ENCODE measurements at places on chromosomes 12 and 14. TPM values are rescaled to one million over a fixed set of nuclear protein-coding genes. Genes with fewer than 3 reads are reported as not detected.
A peak's percentile ranks its signal among the peaks of the same experiment; 100 is the strongest.

- DNase-seq: no peak
Measured at GRCh38 chr14:31969699-31970240, 107.3 kb upstream of the ARHGAP5 start.

DNA sequence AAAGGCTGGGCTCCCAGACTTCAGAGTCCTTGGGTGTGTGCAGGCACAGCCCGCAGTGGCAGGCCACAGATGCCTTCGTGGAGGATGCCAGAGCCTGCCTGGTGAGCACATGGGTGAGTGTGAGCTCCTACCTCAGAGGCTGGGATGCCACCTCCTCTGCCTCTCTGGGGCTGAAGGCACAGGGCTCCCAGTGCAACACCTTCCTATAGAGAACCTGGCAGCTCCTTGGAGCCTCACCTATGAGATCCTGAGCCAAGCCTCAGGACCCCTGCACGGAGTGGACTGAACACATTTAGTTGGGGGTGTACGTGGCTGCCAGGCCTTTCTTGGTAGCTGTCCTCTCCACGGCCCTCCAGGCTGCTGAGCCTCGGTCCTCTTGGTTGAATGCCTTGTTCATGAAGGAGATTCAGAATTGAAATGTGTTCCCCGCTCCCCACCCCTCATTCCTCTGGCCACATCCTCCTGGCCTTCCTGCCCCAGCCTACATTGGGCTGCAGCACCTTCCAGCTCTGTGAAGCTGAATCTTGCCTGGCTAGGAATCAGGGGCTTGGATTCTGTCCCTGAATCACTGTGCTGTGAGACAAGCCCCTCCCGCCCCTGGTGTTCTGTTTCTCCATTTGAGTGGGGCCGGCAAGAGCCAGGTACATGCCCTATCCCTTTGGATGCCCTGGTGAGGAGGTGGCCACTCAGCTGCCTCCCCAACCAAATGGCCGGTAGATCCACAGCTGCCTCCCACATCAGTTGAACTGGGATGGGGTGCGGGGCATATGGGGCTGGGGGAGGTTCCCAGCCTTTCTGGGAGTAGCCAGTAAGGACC, 38.7 kb upstream of the TRAF3 start:
- no peak for DNase-seq

- DNase-seq: no peak
Measured at GRCh38 chr12:93219947-93220346, 157.8 kb upstream of the NUDT4 start.

- DNase-seq: no peak
Measured at GRCh38 chr12:21860534-21860933, 80.7 kb downstream of the ABCC9 start.

- DNase-seq: peak; percentile 42
Measured at GRCh38 chr12:47717443-47718193, 7.7 kb downstream of the ENDOU start.

DNA sequence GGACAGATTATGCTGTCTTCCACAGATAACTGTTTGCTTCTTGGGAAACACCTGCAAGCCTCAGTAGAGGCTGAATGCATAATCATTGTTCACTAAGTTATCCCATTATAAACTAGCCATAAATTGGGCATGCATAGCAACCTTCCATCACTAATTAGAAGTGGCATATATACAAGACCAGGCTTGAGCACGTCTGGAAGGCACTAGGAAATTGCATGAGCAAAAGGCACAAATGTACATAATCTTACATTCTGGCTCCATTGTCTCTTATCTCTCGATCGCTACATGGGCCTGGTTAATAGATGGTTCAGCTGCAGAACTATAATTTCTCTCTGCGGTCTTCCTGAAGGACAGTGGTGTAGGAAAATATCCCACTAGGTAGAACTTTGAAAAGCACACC, 679.2 kb downstream of the RPL10L start:
- DNase-seq: no peak

GRCh38 chr12:57517187-57517586, 3.1 kb downstream of the DDIT3 start:
- DNase-seq: no peak

- no peak for DNase-seq
Measured at GRCh38 chr14:58584383-58584782, 53.4 kb upstream of the DACT1 start.

GRCh38 chr12:86196465-86196864, 59.7 kb downstream of the MGAT4C start:
- no peak for DNase-seq

GRCh38 chr14:69712599-69713088, 54.3 kb upstream of the SRSF5 start:
- peak; percentile 35 for DNase-seq

GRCh38 chr12:104582739-104583138, 126.0 kb downstream of the CHST11 start:
- DNase-seq: no peak

GRCh38 chr14:87508333-87508732, 484.6 kb downstream of the GALC start:
- no peak for DNase-seq

GRCh38 chr14:23568600-23569331, 1.2 kb upstream of the AP1G2 start:
- no peak for DNase-seq

GRCh38 chr12:11884116-11884515, 186.6 kb upstream of the BCL2L14 start:
- no peak for DNase-seq

- DNase-seq: no peak
Measured at GRCh38 chr12:6863586-6864321, 3.6 kb upstream of the TPI1 start.

GRCh38 chr12:20629414-20630156, 65.5 kb upstream of the SLCO1C1 start:
- DNase-seq: no peak

DNA sequence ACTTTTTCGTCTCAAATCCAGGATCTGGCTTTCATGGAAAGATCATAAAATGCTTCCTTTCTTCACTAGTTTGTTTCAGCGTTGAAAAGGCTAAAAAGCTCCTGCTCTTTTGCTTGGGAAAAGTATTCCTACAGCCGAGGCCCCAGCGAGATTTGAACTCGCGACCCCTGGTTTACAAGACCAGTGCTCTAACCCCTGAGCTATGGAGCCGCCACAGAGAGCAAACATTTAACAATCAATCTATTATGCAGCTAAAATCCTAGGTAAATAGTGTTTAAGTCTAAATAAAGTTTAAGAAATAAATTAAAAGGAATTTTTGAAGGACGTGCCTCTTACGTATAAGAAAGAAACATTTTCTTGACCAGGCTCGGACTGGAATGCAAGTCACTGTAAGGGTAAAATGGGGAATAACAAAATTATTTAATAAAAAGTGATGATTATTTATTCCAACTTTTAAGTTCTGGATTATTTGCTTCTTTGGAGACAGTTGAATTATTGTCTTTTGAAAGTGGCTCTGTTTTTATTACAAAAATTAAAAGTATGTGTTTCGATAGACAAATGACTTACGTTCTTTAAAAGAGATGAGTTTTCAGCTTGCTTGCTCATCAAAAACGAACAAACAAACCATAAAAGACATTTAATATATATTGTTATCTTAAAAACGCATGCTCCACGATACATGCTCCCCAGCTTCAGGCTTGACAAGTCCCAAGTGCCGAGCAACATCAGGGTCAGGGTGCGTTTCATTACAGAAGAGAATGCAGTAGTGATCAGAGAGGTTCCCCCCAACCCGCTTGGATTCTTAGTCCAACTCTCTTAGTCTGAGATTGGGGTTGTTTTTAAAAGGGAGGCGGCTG, 10.2 kb downstream of the OR6S1 start:
- no peak for DNase-seq

GRCh38 chr12:20472102-20472782, 103.9 kb downstream of the PDE3A start:
- no peak for DNase-seq

GRCh38 chr14:45633220-45633984, 380.4 kb upstream of the MIS18BP1 start:
- DNase-seq: no peak

DNA sequence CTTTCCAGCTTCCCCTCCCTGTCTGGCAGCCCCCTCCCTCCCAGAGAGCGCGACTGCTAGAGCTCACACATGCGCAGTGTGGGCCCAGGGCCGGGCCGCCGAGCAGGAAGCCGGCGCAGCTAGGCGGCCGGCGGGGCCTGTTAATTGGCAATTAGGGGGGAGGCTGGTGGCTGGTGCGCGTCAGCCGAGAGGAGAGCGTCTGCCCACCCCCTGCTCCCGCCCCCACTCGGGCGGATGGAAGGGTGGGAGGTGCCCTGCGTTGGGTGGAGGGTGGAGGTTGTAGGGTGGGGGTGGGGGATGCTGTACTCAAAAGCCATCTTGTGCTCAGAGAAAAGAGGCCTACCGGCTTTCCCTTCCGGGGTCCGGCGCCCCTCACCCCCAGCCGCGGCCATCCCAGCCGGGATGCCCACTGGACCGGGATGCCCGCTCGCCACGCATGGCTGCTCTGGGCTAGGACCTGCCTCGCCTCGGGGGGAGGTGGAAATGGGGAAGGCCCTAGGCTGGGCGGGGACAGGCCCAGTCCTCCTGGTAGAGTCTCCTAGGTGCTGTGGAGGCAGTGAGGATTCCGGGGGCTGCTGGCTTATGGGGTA, 9.2 kb downstream of the HOXC8 start:
- DNase-seq: peak; percentile 62

- DNase-seq: no peak
Measured at GRCh38 chr12:4858386-4858785, 51.3 kb upstream of the KCNA1 start.

GRCh38 chr14:65954942-65955341, 531.2 kb upstream of the CCDC196 start:
- DNase-seq: no peak

GRCh38 chr14:32208490-32208889, 5.4 kb upstream of the RNU6-8 start:
- DNase-seq: no peak

GRCh38 chr12:8553088-8553627, 12.5 kb upstream of the CLEC4E start:
- DNase-seq: no peak

GRCh38 chr12:125216756-125217155, 151.5 kb downstream of the AACS start:
- no peak for DNase-seq

DNA sequence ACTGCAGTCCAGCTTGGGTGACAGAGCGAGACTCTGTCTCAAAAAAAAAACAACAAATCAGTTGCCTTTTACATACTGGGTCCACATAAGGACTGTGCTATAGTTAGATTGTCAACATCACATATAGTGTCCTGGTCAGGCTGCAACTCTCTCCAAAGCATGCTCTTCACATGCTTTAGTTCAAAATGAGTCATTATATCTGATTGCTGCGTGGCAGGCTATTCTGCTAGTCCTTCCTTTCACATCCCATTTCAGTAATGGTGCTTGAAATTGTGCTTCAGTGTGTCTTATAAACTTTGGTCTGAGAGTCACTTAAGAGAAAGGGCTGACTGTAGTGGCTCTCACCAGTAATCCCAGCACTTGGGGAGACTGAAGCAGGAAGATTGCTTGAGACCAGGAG, 6.9 kb downstream of the LETMD1 start:
- DNase-seq: no peak

DNA sequence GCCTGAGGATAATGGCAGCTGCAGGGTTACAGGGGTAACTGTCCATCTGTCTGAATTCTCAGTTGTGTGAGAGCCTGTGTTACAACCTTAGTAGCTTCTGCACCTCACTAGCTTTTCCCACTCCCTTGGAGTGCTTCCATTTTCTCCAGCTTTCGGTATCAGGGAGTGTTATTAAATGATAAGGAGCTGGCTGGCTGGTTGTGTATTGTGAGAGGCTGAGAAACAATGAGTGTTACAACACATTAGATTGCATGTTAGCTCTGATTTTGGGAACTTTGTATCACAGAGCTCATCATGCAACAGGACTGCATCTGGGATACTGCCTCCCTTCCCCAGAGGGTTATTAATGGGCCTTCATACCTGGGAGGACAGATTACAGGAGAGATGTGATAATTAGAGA, 723.7 kb downstream of the DIO2 start:
- no peak for DNase-seq

- DNase-seq: no peak
Measured at GRCh38 chr14:71221119-71221518, 313.9 kb downstream of the PCNX1 start.

DNA sequence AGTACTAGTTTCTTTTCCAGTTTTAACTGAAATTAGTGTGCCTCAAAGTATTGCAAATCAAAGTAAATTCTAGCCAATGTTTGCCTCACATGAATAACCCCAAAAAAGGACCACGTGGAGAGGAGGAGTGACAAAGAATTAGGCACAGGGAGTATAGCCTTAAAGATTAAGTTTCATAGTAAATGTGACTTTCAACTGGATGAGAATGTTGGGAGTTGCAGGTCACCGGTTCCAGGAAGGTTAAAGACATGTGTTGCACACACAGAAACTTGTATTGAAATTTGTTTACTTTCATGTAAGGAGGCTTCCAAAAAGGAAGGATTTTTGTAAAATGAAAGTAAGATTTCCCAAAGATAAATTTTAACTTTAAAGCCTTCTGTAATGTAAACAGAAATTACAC, 89.1 kb upstream of the CCDC198 start:
- no peak for DNase-seq

DNA sequence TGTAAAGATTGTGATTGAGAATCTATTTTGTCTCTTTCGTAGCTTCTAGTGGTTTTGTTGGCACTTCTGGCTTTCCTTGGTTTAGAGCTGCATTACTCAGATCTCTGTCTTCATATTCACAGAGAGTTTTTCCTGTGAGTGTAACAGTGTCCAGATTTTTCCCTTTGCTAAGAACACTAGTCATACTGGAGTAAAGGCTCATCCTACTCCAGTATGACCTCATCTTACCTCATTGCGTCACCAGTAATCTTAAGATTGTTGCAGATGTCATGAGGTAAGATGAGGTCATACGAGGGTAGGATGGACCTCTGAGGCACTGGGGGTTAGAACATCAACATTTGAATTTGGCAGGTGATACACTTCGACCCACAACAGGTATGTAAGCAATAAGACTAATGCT, 461.2 kb downstream of the FLRT2 start:
- DNase-seq: no peak

DNA sequence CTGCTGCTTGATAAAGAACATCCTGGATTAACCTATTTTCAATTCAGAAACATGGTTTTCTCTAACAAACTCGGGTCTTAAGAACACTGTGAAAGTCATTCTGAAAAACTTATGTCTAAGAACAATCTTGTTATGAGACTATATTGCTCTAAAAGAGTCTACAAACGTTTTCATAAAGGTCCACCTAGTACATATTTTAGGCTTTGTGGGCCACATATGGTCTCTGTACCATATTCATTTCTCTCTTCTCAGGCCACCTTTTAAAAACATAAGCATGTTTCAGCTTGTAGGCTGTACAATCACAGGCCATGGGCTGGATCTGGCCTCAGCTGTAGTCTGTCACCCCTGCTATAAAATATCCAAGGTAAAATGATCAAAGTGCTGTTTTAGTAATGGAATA, 39.9 kb downstream of the PPP4R3A start:
- DNase-seq: no peak

- DNase-seq: no peak
Measured at GRCh38 chr14:101025131-101025530, 121.6 kb upstream of the RTL1 start.

KRT74 gene
- total RNA-seq: not detected

MAPK1IP1L gene
- total RNA-seq: 141 TPM

UNC79 gene
- total RNA-seq: 0.03 TPM

SMIM41 gene
- total RNA-seq: not detected

SAMD15 gene
- total RNA-seq: 0.29 TPM

AKAP6 gene
- 0.21 TPM for total RNA-seq

STAB2 gene
- total RNA-seq: not detected

PRKCH gene
- 145 TPM for total RNA-seq

RNASE12 gene
- not detected for total RNA-seq

ADGRD1 gene
- 0.59 TPM for total RNA-seq

ACSM4 gene
- not detected for total RNA-seq

HAL gene
- 0.37 TPM for total RNA-seq

OVCH1 gene
- not detected for total RNA-seq

MTERF2 gene
- total RNA-seq: 3.9 TPM

DNAJC22 gene
- 0.16 TPM for total RNA-seq

NGB gene
- total RNA-seq: not detected
